Stomach (tissue), 19 donors: ENCODE measurements at places on chromosomes 1 and 21. TPM values are rescaled to one million over a fixed set of nuclear protein-coding genes. Genes with fewer than 3 reads are reported as not detected.

- no peak for DNase-seq
Measured at GRCh38 chr1:206716870-206717673, 32.4 kb downstream of the MAPKAPK2 start.

DNA sequence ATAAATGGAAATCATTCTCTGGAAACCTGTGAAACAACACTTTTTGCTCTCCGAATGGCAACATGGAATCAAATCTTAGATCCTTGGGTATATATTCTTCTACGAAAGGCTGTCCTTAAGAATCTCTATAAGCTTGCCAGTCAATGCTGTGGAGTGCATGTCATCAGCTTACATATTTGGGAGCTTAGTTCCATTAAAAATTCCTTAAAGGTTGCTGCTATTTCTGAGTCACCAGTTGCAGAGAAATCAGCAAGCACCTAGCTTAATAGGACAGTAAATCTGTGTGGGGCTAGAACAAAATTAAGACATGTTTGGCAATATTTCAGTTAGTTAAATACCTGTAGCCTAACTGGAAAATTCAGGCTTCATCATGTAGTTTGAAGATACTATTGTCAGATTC, 45.7 kb downstream of the PTGFR start:
- no peak for DNase-seq

DNA sequence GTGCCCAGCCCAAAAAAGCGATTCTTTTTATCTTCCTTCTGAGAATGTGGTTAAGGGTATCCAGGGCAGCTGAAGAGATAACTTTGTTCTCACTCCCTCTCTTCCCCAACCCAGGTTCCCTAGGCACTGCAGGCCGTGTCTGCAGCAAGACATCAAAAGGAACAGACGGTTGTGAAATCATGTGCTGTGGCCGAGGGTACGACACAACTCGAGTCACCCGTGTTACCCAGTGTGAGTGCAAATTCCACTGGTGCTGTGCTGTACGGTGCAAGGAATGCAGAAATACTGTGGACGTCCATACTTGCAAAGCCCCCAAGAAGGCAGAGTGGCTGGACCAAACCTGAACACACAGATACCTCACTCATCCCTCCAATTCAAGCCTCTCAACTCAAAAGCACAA, 11.4 kb downstream of the WNT2B start:
- DNase-seq: no peak

DNA sequence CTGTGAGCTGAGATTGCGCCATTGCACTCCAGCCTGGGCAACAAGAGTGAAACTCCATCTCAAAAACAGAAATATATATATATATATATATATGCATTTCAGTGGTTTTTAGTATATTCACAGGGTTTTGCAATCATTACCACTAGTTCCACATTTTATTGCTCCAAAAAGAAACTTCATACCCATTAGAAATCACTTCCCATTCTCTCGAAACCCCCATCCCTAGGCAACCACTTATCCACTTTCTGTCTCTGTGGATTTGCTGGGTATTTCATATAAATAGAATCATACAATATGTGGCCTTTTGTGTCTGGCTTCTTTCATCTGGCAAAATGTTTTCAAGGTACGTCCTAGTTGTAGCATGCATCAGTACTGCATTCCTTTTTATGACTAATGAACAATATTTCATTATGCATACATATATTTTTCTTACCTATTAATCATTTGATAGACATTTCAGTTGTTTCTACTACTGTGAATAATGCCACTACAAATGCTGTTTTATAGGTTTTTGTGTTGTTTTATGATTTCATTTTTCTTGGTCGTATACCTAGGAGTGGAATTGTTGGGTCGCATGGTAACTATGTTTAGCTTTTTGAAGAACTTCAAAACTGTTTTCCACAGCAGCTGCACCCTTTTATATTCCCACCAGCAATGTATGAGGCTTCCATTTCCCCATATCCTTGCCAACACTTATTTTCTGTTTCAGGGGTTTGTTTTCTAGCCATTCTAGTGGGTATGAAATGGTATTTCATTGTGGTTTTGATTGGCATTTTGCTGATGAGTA, 95.9 kb downstream of the PHTF1 start:
- no peak for DNase-seq

DNA sequence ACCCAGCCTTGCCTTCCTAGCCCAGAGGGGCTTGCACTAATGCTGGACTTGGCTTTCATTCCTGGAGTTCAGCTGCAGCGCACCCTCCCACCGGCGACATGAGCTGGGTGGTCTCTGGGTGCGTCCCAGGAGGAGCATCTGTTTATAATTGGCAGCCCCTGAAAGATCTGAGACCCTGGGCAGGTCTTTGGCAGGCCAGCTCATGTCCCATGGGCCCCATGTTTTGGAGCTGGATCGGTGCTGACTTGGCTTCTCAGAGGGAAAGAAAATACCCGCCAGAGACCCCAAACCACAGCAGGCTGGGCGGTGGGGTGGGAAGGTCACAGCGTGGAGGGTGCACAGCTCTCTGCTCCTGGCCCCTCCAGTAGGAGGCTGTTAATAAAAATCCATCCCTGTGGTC, 29.3 kb downstream of the DHRS3 start:
- DNase-seq: no peak

GRCh38 chr21:17921579-17922530, 102.7 kb upstream of the C21orf91 start:
- peak; percentile 62 for DNase-seq

- DNase-seq: no peak
Measured at GRCh38 chr1:14954210-14954609, 199.3 kb upstream of the TMEM51 start.

DNA sequence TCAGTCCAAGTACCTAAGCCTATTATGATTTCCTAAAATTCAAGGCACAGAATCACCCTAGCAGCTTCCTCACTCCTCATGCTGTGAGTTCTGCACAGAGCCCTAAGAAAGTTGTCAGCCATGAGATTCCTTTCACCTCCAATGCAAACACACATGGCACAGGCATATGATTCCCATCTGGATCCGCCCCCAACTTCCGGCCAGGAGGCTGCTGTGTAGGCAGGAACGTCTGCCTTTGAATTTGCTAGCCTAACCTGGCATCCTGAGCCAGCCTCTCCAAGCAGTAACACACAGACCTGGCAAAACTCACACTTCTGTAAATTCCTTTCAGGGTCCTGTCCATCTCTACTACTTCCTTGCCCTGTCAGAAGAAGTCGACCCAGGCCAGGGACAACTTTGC, 521.1 kb upstream of the BEND5 start:
- no peak for DNase-seq

- DNase-seq: no peak
Measured at GRCh38 chr1:234842726-234843641, 233.0 kb upstream of the IRF2BP2 start.

DNA sequence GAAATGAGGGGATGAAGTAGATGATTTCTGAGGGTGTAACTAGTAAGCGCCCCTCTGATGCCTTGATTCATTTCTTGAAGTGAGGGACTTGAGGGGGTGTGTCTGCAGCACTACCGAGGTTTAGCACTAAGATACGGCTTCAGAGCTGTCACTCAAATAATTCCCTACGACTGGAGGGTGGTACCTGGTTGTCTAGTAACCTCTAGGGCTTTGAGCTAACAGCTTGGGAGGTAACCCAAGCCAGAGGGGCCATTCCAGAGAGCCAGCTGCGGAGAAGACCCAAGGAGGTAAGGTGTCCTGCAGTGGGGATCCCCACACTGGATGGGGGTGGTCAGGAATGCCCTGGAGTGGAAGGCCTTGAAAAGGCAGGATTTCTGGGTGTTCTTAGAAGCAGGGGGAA, at the start of gene TTC24:
Gene TTC24, plus strand, starts transcription at position 252 of the 400 bp plus-strand sequence. CDS start 1,642 bp downstream, outside the sequence.
- no peak for DNase-seq

DNA sequence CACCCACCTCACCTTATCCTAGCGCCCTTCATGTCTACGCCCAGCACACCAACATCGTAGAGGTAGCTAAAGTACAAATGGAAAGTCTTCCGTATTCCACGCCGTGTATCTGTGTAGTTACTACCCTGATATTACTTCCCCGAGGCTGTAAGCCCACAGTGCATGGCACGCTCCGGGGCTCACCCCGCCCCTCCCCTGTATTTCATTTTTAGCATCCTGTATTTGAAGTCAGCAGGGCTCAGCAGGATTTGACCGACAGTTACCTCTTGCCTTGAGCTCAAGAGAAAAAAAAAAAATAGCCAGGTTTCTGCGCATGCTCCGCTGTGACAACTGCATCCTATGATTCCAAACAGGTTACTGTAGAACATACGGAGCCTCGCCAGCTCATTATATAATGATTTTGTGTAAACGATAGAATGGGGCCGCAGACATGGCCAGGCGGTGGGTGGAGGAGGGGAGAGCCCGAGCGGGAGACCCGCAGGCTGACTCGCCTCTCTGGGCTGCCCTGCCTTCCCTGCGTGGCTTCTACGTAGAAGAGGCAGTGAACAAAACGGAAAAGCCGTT, 1.3 kb downstream of the ABCG1 start:
- peak; percentile 96 for DNase-seq

GRCh38 chr1:9181176-9181906, 52.4 kb upstream of the GPR157 start:
- peak; percentile 76 for DNase-seq

DNA sequence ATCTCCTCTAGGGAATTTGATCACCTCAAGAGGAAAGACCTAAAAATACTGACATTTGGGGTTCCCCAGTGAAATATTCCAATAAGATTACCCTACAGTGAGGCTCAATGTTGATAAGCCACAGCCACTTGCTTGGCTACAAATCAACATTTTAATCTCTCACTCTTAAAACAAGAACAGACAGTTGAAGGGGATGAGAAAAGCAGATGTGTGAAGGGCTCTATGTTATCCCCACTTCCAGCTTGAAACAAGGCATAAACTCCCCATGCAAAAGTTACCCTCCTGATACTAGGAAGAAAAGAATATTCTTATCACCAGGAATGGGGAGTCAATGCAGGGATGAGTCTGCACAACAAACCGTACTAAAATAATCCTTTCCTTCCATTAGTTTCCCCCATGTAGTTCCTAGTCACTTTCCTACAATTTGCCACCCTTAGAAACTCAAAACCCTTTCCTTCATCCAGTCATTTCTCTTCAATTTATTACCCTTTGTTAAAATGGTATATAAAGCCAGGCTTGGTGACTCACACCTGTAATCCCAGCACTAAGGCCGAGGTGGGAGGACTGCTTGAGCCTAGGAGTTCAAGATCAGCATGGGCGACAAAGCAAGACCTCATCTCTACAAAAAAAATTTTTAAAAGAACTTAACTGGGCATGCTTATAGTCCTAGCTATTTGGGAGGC, 29.5 kb downstream of the LPGAT1 start:
- no peak for DNase-seq

DNA sequence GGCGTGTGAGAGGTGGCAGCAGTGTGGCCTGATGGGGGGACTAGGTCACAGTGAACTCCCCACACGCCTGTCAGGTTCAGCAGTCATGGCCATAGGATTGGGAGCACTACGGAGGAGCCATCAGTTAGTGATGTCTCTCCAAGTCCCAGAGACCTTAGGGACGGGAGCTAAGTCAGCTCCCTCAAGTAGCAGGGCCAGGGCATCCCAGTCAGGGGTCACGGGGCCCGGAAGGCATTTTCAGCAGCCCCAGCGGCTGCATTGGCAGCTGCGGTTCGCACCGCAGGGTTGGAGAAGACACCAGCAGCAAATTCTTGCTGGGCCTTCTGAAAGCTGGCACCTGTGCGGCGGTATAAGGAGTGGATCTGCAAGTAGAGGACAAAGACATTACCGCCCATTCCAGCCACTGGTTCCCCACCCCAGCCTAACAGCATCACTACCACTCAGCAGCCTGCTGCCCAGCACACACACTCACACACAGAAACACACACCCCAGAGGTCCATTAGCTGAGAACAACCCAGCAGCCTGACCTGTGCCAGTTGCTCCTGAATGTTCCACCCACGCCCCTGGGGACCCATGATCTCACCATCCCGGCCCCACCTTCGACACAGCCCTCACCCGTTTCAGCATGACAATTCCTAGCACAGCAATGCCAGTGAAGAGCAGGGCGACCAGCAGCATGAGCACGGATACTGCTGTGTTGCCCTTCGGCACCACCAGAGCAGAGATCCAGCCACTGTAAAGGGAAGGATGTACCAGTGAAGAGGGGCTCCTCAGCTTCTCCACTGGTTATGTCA, 972 bp upstream of the ENTREP3 start:
- no peak for DNase-seq

DNA sequence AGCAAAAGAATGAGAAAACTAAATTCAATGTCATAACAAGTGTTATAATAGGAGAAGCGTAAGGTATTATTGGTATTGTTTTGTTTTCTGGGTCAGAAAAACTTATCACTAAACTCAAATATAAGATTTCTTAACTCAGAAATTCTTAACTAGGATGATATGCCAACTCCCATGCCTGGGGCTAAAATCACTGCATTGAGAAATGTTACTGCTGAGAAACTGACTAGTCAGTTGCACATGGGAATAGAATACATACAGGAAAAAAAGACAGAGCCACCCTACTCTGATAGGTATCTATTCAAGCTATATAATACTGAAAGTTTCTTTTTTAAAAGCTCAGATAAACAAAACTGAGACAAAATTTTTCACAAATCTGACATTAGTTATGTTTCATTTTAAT, 56.3 kb downstream of the PRPF38A start:
- no peak for DNase-seq

- no peak for DNase-seq
Measured at GRCh38 chr1:174818014-174818616, 181.6 kb upstream of the CACYBP start.

GRCh38 chr1:224430511-224431113, 4.0 kb downstream of the WDR26 start:
- DNase-seq: no peak

- DNase-seq: peak; percentile 49
Measured at GRCh38 chr21:38958940-38959691, 153.4 kb downstream of the ETS2 start.

DNA sequence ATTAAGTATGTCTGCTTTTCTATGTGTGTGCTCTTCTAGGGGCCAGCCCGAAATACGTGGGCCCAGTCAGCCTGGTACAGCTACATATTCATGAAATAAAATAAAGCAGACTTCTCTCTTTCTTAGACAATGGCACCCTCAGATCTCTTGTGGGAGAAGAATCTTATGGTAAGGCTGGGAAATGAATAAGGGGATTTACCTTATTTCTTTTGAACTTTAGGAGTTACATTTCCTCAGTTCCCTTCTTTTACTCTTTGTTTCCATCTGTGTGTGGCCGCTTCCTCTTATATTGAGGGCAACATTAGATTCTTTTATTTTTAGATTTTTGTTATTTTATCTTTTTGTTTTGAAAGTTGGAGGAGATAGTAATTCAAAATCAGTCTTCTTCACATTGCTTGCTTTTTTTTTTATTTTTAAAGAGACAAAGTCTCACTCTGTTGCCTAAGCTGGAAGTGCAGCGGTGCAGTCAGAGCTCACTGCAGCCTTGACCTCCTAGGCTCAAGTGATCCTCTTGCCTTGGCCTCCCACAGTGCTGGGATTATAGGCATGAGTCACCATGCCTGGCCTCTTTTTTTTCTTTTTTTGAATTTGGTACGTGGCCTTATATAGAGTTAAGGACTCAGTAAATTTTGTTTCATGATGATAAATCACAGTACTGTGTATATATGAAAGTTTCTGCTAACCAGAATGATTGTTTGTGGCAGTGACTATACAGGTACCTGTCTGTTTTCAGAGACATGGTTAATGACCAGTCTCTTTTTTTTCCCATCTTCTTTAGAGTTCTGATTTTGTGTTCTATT, 9.1 kb downstream of the LAMC1 start:
- no peak for DNase-seq

- DNase-seq: no peak
Measured at GRCh38 chr1:22261580-22261979, 118.7 kb upstream of the WNT4 start.

Gene GJA5
- total RNA-seq: under 0.01 TPM

Gene CA6
- not detected for total RNA-seq

Gene MAP10
- 1.5 TPM for total RNA-seq

Gene ADAMTSL4
- total RNA-seq: 32.3 TPM

Gene SLC45A3
- total RNA-seq: 4.5 TPM

Gene TRMT13
- total RNA-seq: 2.7 TPM

Gene KCNE1
- total RNA-seq: 10.6 TPM

Gene ANP32E
- 33.2 TPM for total RNA-seq

Gene UBE4B
- total RNA-seq: 70.0 TPM

Gene WNT9A
- total RNA-seq: 1.7 TPM

Gene RIIAD1
- total RNA-seq: not detected
